ENCODE measurements at places on chromosomes 6 and 20. TPM values are rescaled to one million over a fixed set of nuclear protein-coding genes. Genes with fewer than 3 reads are reported as not detected.

Gene HDGFL1
- not detected for total RNA-seq

Gene NR2E1
- not detected for total RNA-seq

Gene LST1
- 72.9 TPM for total RNA-seq

- DNase-seq, result no peak
- no peaks in the 10 kb centered on the region for H3K4me1 ChIP-seq
- H3K27ac ChIP-seq, result no peak overlapping the region
Measured at GRCh38 chr20:13744352-13744751, 40.4 kb downstream of the ESF1 start.

GRCh38 chr6:138691595-138692057 is 81.9 kb upstream of the CCDC28A start:
- DNase-seq, result no peak
- no peaks in the 10 kb centered on the region for H3K27me3 ChIP-seq
- H3K4me1 ChIP-seq, result peaks cover 36% of the 10 kb centered on the region
- peak overlapping the region; percentile 99 for H3K4me3 ChIP-seq
- H3K36me3 ChIP-seq, result no peaks in the 10 kb centered on the region

Measured in suprapubic skin (tissue), 4 donors.